Occipital lobe (tissue), 3 donors: ENCODE measurements at places on chromosomes 2 and 18. TPM values are rescaled to one million over a fixed set of nuclear protein-coding genes. Genes with fewer than 3 reads are reported as not detected.

GRCh38 chr2:143440411-143441012 lies 311.3 kb downstream of the ARHGAP15 start:
- no peak for DNase-seq

DNA sequence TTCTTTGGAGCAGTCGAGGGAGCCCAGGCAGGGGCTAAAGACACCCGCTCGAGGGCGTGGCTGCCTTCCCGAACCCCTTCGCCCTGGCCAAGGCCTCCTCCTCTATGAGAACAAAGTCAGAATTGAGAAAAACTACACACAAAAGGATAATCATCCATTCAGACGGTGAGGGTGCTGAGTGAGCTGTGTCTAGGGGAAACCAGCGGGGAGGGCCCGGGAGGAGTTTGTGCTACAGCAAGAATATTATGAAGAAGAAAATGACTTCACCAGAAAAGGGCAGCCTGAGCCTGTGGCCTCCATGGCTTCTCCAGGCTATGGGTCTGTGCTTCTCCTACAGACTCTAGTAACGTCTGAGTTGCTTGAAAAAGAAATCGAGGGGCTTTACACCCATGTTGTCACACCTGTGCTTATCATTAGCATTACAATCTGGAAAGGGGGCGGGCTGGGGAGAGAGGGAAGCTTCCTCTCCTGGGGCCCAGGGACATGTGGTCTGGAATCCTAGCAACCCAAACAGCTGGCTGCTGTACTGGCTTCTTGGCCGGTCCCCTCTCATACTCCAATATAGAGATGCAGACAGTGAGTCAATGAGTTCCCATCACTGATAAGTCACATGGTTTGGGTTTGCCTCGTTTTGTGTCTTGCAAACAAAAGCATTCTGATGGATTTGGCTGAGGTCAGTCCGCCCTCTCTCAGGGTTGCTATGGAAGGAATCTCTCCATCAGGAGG lies 52.0 kb upstream of the ARL4C start:
- DNase-seq, result no peak

DNA sequence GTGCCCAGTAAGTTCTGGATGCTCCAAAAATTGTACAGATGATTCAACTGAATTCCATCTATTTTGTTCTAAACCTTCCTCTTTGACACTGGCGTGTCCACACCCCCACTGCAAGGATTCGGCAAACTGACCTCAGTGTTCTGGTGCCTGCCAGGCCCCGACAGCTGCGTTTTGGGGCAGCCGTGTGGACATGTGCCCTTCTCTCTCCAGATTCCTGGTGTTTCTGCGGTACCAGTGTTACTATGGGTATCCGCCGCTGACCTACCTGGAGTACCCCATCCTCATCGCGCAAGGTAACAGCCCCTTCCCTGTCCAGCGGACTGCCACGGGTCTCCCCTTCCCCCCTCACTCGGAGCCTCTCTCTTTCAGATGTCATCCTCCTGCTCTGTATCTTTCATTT lies 5.0 kb downstream of the SLC66A3 start:
- no peak for DNase-seq

- no peak for DNase-seq
Measured at GRCh38 chr18:78363556-78364387, 615.8 kb upstream of the SALL3 start.

Gene FSHR
- not detected for total RNA-seq

Gene VWA3B
- total RNA-seq, result 0.31 TPM

Gene ZBTB7C
- 0.78 TPM for total RNA-seq
